ENCODE measurements at places on chromosomes 7 and 10.

DNA sequence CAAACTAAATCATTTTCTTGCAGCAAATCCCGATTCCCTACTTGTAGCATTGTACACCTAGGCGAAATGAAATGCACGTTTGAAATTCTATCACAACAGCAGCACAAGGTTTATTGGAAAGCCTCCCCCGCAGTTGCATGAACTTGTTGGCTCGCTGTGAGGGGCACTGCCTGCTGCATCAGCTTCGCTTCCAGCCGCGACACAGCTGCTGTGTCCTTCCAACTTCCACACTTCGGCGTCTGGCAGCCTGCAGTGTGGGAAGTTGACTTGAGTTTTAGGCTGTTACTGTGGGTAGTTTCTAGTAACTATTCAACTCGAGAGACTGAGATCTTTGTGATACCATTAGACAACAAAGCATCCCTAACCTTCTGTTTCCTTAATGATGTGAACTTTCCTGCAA lies 315.8 kb upstream of the TPK1 start:
- DNase-seq = no peak

- no peak for DNase-seq
Observed at GRCh38 chr10:75101416-75102251, 9.8 kb upstream of the SAMD8 start.

DNA sequence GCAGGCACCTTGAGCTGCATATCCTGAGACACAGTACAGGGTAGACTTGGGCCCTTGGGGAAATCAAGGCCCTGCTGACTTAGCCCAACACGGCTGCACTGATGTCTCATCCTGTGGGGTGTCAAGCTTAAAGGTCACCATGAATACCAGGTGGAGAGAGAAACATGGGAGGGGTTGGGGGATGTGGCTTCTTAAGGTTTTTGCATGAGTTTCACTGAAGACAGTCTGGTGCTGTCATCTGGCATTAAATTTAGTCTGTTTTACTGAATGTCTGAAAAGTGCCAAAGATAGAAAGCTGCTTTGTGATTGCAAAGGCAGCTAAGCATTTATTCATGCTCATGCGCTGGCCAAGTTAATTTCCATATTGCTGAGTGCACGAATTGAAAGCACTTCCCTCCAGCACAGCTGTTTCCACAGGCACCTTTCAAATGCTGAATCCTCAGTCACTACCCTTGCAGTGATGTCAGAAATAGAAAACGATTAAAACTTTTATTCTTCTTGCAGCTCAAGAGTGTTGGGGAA lies 102.1 kb downstream of the OSBPL3 start:
- peak; percentile 23 for DNase-seq

DNA sequence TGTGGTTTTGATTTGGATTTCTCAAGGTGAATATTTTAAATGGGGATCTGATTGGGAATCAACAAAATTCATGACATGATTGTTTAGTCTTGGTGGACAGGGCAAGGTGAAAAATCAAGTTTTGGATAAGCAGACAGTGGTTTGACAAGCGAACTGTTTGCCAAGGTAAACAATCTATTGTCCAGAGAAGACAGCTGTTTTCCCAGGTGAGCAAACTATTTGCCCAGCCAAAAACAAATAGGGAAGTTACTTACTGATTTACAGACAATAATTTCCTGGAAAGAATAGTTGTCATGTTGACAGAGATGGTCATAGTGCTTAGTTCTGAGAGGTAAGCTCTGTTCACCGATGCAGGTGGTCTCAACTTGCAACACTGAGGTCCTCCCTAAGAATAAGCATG lies 94.0 kb upstream of the STEAP1B start:
- DNase-seq = no peak

- DNase-seq = no peak
Observed at GRCh38 chr7:48053736-48054135, 18.4 kb downstream of the C7orf57 start.

DNA sequence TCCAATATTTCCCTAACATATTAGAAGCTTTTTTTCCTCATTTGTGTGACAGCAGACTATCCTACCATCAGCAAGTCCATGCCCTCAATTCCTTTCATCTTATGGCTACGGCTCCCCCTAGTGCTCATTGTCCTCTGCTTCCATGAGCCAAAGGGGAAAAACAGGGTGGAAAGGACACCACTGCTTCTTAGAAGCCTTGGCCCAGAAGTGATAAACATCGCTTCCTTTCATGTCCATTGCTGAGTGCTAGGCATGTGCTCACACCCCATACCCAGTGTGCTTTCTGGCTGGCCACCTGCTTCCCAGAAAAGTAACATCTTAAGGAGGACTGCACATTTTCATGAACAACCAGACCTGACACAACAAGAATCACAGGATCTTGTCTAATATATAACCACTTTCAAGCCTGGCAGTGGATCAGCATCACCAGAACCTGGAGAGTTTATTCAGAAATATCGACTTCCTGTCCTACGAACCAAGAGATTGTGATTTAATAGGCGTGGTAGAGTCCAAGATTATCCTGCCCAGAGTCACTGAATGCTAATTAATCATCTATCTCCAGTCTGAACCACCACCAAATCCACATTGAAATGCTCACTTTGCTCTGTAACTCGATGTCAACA lies 650.5 kb upstream of the SORCS1 start:
- peak; percentile 9 for DNase-seq

- DNase-seq = no peak
Observed at GRCh38 chr10:88103576-88103975, 240.2 kb downstream of the PTEN start.

- no peak for DNase-seq
Observed at GRCh38 chr7:114414156-114415063, at the start of gene FOXP2. FOXP2 (plus strand) TSS chr7:114414815; CDS start chr7:114426512, 11,697 bp downstream.

DNA sequence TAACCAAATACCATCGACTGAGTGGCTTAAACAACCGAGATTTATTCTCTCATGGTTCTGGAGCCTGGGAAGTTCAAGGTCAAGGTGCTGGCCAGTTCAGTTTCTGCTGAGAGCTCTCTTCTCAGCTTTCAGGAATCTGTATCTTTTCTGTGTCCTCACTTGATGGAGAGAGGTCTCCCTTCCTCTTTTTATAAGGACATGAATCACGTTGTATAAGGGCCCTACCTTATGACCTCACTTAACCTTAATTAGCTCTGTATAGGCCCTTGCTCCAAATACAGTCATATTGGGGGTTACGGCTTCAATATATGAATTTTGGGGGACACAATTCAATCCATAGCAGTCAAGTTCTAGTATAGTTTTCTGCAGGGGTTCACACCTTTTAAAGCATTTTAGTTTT lies 135.2 kb upstream of the ADO start:
- no peak for DNase-seq

DNA sequence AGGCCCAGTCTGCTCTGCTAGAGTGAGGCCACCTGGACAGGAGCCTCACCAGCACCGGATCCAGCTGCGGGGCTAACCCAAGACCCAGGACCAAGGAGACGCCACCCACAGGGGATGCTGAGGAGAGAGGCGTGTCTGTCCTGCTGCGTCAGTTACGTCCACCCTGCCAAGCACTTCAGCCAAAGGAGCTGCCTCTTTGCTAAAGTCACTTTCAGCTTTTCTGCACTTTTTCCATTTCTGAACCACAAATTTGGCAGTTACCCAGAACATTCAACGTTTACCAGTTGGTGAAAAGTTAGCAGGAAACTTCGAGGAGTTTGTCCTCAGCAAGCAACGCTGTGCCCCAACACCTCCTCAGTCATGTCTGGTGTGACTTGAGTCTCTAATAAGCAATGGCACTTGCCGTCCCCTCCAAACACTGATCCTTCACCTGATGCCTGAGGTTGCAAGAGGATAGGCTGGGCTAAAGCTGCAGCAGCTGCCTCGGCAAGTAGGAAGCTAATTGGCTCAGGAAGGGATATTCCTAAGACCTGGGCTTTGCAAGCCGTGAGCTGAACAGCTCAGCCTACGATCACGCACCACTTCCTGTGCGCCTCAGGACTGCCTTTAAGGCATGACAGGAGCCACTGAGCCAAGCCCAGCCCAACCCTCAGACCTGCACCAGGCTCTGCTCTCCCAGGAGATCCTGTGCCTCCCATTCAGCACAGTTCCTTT lies 40.1 kb downstream of the KCNH2 start:
- DNase-seq = peak; percentile 12

GRCh38 chr10:117896517-117896916 lies 150.2 kb downstream of the RAB11FIP2 start:
- DNase-seq = no peak

Data from activated CD4-positive, alpha-beta T cell treated with anti-CD3 and anti-CD28 coated beads, Interleukin-2, amount 50 U/mL, for 16 hours (primary cell).